Amniotic epithelial cell (primary cell): ENCODE measurements at places on chromosomes 13 and 19.

GRCh38 chr13:74715718-74716117 is 581.5 kb upstream of the KLF12 start:
- peak; percentile 18 for DNase-seq

DNA sequence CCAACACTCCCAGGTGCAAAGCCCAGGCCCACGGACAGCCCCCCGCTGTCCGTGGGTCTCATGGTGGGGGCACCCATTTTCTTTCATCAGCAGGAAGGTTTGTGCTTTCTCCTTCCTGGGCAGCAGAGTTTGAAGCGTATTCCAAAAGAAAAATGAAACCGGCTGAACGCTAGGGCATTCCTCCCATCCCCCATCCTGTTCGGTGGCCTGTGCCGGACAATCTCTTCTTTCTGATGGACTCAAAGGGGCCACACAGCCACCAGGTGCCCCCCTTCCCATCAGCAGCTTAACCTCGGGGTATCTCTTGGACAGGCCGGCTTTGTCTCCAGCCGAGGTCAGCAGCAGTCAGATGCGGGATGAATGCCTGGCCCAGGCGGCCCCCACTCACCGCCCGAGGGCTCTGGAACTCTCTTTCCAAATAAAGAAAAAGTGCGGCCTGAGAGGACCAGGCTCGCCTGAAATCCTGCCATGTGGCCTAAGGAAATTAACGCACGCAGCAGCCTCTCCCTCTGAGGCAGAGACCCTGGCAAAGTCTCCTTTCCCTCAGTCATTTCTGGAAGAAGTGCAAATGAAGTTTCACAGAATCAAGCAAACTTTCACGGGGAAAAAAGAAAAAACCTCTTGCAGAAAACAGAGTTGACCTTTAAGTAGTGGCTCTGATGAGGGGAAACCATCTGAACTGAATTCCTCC is 67.8 kb downstream of the RASA3 start:
- peak; percentile 35 for DNase-seq

DNA sequence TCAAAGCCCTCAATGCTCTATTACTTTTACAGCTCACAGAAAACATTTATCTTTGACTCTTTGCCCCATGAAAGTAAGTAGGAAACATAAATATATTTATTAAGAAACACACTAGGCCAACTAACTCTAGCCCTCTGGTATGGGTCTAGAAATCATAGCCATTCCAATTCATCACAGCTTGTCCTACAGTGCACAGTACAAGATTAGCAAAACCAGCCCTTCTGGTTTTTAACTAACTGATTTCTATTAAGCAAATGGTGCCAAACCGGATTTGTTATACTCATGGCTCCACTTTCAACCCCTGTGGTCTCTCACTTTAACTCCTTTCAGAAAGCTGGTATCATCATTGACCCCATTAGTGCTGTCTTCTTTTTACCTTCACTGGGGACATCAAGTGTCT is 5.6 kb upstream of the LRRC63 start:
- DNase-seq: no peak

GRCh38 chr19:45564131-45564780 is 20.3 kb downstream of the OPA3 start:
- no peak for DNase-seq

DNA sequence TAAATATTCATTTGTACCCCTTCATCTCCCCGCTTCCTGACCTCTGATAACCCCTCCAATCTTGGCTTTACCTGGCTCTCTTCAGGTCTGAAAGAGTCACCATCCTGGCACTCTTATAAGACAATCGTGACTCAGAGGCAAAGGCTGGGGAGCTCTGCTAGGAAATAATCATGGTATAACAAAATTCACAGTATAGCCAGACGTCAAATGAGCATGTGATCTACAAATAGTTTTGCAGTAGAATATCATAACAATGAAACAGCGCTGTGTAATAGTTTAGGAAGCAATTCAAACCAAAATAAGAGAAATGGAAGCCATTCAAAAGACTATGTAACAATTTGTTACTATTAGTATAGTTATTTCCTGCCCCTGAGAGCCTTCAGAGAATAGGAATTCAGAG is 34.2 kb downstream of the RXFP2 start:
- no peak for DNase-seq

DNA sequence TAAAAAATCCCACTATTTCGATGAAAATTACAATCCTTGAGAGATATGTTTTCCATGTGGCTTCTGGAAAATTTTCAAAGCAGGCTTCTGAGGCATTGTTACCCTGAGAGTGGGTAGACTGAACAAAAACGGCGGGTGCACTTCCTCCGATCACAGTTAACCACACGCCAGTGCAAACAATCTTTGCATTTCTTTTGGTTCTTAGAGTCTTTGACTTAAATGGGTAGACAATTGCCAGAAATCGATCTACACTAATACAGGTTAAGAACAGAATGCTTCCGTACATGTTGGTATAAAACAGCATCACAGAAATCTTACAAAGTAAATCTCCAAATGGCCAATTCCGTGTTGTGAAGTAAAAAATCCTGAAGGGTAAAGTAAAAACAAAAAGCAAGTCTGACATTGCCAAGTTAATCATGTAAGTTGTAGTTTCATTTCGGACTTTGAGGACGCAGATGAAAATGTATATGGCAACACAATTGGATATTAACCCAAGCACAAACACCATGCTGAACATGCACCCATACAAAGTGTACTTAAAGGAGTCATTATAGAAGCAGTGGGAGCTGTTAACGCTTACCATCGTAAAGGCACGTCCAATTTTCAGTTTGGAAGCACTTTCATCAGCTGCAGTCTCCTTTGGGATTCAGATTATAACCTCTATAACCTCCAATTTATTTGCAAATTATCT is 927 bp downstream of the LPAR6 start:
- DNase-seq: peak; percentile 37

GRCh38 chr13:41548910-41549309 is 91.6 kb downstream of the RGCC start:
- DNase-seq: no peak

DNA sequence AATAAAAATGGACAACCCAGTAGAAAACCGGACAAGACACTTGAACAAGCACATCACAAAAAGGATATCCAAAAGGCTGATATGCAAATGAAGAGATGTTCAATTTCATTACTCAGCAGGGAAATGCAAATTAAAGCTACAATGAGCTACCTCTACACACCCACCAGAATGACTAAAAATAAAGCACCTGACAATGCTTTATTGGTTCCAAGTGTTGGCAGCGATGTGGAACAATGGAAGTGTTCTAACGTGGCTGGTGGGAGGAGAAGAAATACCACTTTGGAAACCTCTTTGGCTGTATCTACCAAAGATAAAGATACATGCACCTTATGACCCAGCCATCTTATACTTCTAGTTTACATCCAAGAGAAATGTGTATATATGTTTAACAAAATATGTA is 3.7 kb upstream of the ACP7 start:
- no peak for DNase-seq

DNA sequence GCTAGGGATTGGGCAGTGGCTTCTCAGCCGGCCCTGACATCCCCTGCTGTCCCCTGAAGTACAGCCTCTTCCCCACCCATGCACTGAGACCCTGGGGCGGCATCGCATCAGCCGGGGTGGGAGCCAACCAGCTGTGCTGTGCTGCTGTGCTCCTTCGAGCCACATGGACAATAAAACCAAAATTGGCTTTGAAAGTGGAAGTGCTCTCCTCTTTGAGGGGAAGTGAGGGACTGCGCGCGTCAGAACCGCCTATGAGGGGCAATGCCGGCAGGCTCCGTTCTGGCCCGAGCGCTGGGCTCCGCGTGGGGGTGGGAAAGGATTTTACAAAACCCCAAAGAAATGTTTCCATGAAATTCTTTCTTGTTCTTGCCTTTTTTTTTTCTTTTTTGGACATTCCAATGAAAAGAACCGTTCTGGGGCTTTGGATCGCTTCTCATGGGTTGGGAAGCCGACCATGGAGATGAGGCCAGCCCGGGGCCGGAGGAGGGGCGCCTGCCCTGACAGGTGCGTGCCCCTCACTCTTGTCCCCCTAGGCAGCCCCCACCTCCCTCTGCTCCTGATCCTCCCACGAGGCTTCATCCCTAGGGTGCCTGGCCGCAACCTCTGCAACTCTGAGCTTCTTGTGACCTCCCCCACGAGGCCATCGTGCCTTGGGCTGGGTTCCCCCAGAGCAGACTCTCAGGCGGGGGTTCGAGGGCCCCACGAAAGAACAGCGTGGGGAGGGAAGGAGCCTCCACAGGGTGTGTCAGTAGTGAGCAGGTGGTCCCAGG is 22.6 kb downstream of the KLHL26 start:
- DNase-seq: no peak

- no peak for DNase-seq
Measured at GRCh38 chr13:100809129-100809390, 134.5 kb upstream of the TMTC4 start.

DNA sequence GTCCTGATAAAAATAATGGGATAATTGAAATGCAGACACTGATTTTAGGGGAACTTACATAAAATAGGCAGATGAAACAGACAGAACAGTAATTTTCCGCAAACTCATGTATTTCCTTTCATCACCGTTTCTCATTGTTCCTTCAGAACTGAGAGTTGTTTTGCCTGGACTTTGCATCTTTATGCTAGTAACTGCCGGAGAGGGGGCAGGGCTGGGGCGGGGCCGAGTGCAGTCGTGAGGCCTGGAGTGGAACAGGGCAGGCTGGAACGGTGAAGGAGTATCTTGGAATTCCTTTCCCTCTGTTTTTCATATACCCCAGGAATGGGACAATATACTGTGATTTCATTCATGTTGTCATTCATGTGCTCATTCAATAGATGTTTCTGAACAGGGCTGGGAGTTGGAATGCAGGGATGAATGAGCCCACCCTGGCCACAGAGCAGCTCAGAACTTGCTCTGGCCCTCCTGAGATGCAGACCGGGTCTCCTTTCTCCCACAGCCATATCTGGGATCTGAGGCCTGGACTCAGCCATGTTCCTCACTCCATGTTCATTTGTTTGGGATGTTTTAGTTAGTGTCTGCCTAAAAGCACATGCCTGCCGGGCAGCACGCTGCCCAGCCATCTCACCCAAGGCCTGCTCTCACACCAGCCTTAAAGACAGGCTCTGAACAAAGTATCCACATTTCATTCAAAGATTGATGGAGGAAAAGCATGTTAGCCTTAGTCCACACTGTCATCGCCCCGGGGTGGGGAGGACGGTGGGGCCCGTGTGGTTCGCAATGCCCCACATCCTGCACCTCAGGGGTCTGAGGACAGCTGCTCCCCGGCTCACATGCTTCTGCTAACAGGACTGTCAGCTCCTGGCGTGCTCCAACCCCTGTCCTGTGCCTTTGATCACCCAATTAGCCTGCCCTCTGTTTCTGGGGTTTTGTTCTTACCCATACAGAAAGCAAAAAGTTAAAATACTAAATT is 92.9 kb downstream of the SOX1 start:
- DNase-seq: no peak

- DNase-seq: peak; percentile 54
Measured at GRCh38 chr13:29465741-29466293, 129.7 kb downstream of the SLC7A1 start.

GRCh38 chr19:4234142-4234861 is 5.0 kb downstream of the EBI3 start:
- no peak for DNase-seq

GRCh38 chr13:49996161-49996915 is 504 bp upstream of the TRIM13 start:
- DNase-seq: peak; percentile 91

DNA sequence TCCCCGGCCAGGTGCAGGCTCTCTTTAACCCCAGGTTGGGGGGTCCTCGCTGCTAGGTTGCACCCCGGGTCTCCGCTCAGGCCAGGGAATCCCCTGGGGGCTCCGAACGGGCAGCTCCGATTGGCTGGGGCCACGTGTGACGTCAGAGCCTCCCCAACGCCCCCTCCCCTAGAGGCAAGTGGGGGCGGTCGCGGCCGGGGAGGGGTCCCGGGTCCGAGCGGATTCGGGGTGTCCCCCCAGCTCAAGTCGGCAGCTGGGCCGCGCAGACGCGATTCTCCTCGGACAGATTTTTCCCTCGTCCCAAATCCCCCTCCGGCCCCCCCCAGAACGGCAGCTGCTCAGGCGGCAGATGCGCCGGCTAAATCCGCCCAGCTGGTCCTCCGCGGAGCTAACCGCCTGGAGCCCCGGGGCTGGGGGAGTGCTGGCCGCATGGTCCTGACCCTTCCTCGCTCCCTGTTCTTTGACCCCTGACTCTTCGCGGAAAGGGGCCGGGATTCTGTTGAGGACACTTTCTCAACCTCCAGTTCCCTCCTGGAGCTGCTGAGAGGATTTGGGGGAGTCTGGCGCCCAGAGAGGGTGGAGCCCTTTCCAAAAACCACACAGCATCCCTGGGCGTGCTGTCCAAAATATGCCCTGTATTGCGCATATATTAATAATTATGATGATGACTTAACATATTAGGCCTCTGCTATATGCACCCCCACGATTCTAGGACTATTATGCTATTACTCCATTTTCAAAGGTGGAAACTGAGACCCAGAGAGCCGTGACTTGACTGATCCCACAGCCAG is 25.4 kb upstream of the SEMA6B start:
- DNase-seq: no peak

DNA sequence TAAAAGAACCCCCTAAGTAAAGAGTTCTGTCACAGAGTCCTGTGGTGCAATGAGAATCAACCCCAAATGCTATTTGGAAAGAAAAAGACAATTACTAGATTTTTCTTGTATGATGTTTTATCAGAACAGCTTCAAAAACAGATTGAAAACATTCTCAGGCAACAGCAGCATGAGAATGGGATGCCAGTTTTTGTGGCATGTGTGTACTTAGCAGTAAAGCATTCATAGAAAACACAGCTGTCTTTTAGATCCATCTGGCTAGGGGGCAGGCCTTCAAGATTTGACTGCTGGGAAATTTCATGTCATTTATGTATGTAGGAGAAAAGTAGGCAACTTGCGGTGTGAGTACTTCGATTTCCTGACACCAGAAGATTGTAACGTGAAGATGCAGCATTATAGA is 170.5 kb upstream of the HTR2A start:
- DNase-seq: no peak

DNA sequence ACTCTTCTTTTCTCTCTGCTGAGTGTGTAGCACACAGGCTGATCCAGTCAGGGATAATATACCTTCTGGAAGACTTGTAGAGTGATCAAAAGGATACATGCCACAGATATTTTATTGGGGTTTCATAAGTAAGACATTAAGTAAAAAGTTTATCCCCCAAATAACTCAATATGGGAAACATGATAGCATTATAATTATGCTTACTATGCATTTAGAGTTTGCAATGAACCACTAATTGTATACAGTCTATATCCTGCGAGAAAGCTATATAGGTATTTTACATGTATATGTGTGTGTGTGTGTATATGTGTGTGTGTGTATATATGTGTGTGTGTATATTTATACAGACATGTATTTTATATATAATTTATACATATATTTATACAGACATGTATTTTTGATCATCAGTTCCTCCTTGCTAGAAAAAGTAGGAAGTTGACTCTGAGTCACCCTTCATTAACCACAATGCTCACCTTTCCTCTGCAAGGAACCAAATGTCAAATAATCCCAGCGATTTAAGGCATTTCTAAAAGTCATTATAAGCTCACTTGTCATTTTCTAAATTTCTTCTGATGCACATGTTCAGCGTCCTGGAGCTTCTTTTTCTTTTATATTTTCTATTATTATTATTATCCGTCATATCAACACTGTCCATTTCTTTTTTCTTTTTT is 312.5 kb upstream of the OBI1 start:
- DNase-seq: no peak

GRCh38 chr13:32905063-32905863 is 111.0 kb upstream of the KL start:
- DNase-seq: peak; percentile 65
